ENCODE measurements at places on chromosomes 4 and X.

DNA sequence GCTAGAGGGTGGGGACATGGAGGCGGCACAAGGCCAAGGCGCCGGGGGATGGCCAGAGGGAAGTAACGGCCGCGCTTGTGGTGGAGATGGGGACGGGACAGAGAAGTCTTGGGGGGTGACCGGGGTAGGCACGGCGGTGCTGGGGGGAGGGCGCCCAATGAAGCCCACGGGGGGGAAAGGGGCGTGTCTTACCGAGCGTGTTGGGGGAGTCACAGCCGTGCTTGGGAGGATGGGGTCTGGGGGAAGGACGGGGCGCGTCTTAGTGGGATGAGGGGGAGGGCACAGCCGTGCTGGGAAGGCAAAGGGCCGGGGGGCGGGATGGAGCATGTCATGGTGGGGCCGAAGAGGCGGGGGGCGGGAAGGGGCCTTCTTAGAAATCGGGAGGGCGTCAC lies 952 bp downstream of the ARSD start:
- DNase-seq, result no peak

DNA sequence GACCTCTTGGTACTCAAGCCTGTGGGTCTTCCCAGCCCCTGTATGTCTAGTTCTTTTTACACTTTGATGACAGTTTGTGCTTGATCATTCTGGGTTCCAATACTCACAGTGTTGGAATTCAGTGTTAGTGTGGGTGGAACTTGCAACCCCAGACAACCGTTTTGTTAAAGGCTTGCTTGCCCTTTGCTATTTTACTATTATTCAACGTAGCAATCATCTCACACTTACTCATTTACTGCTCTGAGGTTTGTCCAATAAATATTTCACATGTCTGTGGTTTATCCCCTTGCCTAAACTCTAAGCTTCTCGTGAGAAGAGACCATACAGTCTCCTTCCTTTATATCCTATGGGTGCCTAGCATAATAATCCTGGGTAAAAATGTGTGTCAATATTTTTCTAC lies 15.3 kb downstream of the CCNG2 start:
- no peak for DNase-seq

- no peak for DNase-seq
These were observed 6.7 kb upstream of the ART3 start for GRCh38 chr4:76067652-76068286.

DNA sequence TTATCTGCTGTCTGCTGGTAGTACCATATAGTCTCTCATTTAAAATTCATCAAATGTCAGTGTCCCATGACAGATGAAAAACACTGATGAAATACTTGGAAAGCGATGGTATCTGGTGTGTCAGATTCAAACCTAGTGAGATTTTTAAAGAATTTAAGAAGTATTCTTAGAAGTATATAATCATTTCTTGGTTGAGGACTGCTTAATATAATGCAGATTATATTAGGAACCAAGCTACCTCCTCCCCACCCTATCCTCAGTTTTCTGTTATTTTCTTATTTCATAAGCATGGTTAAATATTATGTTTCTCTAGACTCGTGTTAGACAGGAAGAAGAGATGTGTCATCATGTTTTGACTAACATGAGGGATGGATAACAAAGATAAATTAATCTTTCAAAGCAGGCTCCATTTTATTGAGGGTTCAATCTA lies 118.5 kb downstream of the GLUD2 start:
- DNase-seq, result no peak

GRCh38 chr4:88333741-88334405 lies 44.8 kb upstream of the HERC6 start:
- no peak for DNase-seq

GRCh38 chr4:102554482-102554881 lies 53.3 kb downstream of the NFKB1 start:
- DNase-seq, result no peak

DNA sequence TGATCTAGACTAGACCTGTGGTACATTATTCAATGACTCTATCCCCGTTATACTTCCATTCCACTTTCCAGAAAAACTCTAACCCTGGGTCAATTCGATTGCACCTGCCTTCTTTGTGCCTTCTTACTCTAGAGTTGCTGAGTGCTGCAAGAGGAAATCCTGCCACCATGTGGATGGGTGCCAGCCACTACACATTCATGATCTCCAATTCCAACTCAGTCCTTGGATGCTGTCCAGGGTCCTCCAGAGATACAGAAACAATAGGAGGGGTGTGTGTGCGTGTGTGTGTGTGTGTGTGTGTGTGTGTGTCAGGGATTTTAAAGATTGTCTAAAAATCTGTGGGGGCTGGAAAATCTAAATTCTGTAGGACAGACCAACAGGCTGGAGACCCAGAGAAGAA lies 42.9 kb upstream of the INTS6L start:
- no peak for DNase-seq

DNA sequence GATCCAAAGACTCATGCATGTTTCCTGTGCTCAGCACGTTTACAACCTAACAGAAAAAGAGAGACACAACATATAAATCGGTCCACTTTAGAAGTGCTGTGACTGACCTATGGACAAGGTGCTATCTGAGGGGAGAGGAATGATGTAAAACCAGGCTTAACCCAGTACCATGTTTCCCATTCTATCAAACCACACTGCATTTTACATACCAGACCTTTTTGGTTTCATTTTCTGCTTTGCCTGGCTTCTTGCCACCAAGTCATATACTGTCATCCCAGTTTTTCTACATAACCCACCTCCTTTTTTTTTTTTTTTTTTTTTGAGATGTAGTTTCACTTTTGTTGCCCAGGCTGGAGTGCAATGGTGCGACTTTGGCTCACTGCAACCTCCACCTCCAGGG lies 82.2 kb downstream of the KLF8 start:
- no peak for DNase-seq

- no peak for DNase-seq
These were observed 1560.4 kb upstream of the TENM3 start for GRCh38 chr4:180682776-180683175.

DNA sequence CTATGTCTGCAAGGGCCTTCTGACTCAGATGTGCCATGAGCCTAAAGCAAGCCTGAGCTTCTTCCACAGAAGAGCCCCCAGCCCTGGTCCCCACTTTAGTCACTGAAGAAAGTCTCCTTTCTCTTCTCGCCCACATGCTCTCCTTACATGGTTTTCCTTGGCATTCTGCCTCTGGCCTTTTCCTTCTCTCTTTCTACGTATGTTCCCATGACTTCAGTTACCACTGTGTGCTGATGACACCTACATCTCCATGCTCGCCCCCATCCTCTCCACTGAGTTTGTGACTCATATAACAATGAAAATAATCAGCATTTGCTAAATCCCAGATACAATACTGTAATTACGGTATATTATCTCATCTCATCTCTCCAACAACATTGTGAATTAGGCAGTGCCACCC lies 149.3 kb downstream of the AMMECR1 start:
- DNase-seq, result no peak

- DNase-seq, result no peak
These were observed 16.8 kb upstream of the NAT8L start for GRCh38 chr4:2042204-2042946.

GRCh38 chr4:129839687-129840086 lies 743.7 kb downstream of the C4orf33 start:
- DNase-seq, result no peak

DNA sequence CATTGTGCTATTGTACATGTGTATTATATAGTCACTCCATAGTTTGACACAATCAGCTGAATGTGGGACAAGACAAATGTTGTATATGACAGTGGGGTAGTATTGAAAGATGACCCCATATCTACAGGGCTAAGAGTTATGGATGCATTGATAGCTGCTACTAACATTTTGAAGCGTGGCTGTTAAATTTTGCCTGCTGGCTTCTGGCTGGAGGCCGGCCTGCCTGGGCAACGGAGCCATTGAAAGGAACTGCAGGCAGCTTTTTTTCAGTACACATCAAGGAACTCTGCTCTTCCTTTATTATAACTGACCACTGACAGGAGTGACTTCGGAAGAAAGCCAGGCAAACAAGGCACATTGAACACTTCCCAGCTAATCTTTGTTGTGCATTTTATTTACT lies 76.1 kb upstream of the TMEM33 start:
- no peak for DNase-seq

DNA sequence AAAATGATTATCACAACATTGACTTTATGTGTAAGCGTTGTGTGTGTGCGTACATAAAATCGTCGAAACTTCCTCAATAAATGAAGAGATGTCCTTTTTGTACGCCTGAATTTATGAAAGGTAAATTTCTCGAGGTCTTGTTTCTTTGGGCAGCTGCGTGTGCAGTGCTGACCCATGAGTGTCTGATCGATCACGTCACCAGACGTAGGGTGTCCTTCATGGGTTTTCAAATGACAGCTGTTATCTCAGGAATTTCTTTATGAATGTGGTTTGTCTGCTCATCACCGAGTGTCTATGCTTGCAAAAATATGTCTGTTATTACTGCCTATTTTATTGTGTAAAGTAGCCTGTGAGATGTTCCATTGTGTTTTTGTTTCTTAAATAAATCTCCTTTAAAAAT lies 67.7 kb upstream of the GPR78 start:
- DNase-seq, result no peak

- DNase-seq, result no peak
These were observed 56.4 kb downstream of the SPOCK3 start for GRCh38 chr4:167177925-167178324.

- DNase-seq, result no peak
These were observed 37.4 kb downstream of the MGARP start for GRCh38 chr4:139242511-139243051.

GRCh38 chr4:113173126-113173792 lies 123.8 kb downstream of the ANK2 start:
- DNase-seq, result no peak

- no peak for DNase-seq
These were observed 103.9 kb downstream of the IQCM start for GRCh38 chr4:149711593-149712365.

GRCh38 chr4:56535915-56536314 lies 30.3 kb downstream of the ARL9 start:
- DNase-seq, result no peak

DNA sequence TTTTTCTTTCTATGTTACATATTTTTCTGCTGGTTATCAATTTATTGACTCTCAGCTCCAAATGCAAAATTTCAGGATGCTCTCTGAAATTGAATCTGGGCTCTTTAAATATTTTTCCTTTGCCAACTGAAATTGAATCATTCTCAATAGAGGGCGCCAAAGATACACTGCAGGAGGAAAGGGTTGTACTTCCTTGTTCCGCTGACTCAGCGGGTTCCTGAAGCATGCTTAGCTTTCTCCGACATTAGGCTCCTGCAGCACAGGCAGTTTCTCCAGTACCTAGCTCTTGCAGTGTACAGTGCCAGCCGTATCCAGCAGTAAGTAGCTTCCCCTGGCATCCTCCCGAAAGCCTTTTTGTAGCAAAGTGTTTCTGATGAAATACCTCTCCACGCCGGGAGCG lies 28.8 kb upstream of the CFAP47 start:
- DNase-seq, result no peak

DNA sequence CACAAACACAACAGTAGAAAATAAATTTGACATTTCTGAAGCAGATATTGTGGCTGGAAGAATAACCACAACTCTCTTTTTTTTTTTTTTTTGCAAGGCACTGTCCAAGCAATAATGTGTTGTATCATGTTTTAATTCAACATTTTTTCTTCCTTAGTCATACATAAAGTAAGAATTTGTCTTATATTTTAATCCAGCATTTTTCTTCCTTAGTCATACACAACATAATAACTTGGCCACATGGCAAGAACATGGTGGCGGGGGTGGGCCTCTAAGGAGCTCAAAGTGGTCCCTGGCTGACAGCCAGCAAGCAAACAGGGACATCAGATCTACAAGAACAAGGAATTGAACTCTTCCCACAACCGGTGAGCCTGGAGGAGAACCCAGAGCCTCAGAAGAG lies 20.2 kb downstream of the FBXW7 start:
- DNase-seq, result no peak

GRCh38 chr4:3184725-3185124 lies 64.2 kb upstream of the MSANTD1 start:
- no peak for DNase-seq

DNA sequence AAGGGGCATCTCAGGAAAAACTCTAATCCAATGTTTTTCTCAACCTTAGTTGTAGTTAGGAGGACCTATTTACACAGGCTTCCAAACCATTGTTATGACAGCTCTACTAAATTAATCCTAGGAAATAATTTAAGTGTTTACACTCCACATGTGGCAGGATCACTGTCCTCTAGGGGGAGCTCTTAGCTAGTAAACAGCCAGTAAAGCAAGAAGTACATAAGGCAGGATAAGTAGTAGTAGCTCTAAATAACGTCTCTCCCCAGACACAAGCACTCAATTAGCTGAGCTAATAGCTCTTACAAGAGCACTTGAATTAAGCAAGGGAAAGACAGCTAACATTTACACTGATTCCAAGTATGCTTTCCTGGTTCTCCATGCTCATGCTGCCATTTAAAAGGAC lies 37.3 kb downstream of the NUDT11 start:
- DNase-seq, result no peak

GRCh38 chr4:163709601-163710000 lies 215.1 kb downstream of the TMA16 start:
- no peak for DNase-seq

GRCh38 chr4:159368320-159368719 lies 265.4 kb downstream of the RAPGEF2 start:
- no peak for DNase-seq

DNA sequence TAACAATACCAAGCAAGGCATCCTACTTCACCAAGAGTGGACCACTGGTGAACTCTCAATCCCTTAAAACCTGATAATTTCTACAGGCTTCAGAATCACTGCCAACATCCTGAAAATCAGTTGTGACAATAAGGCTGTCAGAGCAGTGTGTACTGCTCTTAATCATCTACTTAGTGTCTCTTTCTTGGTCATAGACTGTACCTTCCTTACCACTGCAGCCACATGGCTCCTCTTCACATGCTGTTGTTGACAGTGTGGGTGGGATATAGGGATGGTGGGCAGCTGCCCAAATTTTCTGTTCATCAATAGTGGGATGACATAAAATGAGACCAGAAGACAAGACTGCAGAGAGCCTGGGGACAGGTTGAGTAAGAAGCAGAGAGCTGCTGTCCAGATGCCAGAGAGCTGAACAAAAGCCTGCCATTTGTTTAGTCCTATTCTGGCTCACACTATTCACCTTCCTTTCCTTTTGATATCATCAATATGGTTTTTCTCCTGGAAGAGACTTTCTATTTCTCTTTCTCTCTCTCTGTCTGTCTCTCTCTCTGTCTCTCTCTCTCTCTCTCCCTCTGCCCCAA lies 178.9 kb downstream of the MGST2 start:
- DNase-seq, result no peak

- DNase-seq, result no peak
These were observed 14.8 kb upstream of the SPARCL1 start for GRCh38 chr4:87543835-87544461.

GRCh38 chr4:189084671-189085070 lies 856.0 kb upstream of the FRG1 start:
- DNase-seq, result no peak

- no peak for DNase-seq
These were observed 179.4 kb upstream of the CASK start for GRCh38 chrX:42102586-42103282.
